D721Med (cell line): ENCODE measurements at places on chromosomes 4 and X.

DNA sequence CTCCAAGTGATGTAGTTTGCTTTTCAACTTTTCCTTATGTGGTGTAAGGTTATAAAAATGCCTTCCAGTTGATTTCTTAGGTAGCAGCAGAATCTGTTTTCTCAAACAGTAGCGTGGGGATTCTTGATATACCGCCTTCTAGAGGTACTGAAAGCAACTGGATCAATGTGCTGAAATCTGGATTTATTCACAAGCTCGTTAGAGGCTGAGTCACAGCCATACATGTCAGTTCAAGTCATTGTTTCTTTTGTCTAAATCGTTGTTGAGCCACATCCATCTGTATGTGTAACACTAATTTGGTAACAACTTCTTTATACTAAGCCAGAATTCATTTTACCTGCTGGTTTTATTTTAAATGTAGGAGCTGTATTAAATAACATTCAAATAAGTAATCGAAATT lies 200.0 kb upstream of the MAD2L1 start:
- DNase-seq, result no peak

DNA sequence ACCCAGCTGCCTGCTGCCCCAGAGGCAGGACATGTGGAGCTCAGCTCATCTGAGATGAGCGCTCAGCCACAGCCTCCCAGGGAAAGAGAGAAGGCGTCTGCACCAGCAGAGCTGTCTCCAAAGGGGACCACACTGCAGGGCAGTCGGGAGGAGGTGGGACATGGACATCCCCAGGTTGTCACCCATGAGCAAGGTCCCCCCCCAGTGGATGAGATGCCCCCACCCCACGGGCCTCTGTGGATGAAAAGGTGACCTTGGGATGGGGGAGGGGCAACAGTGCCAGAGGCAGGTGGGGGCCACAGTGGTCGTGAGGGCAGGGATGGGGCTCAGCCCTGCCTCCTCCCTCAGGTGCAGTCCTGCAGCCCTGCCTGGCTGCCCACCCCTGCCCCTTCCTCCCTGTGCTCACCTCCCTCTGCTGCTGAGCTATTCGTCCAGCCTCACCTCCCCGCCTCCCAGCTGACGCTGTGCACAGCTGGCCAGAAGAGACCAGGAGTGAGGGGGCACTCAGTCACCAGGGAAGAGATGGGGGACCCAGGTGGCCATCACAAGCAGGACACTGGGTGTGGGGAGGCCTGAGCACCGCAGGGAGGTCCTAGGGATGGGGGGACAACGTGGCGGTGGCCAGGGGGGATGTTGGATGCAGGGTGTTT lies 9.3 kb downstream of the NKX1-1 start:
- no peak for DNase-seq

DNA sequence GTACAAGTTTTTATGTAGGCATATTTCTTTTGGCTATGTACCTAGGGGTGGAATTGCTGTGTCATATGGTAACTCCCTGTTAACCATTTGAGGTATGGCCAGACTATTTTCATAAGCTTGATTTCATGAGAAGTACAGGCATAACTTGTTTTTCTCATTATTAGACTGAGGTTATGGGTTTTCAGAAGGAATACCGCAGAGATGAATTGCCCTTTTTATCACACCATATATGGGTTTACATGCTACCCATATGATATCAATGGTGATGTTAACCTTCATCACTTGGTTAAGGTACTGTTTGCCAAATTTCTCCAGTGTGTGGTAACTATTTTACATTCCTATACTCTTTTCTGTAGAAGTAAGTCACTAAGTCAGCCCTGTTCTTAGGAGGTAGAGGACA lies 23.5 kb downstream of the RAB40A start:
- DNase-seq, result no peak

- no peak for DNase-seq
Measured at GRCh38 chrX:70353514-70353913, 63.6 kb downstream of the KIF4A start.

- DNase-seq, result no peak
Measured at GRCh38 chr4:71608678-71609071, 175.2 kb downstream of the GC start.

- no peak for DNase-seq
Measured at GRCh38 chr4:148782284-148782683, 340.1 kb upstream of the NR3C2 start.

GRCh38 chr4:123986268-123986798 lies 589.7 kb downstream of the SPRY1 start:
- DNase-seq, result no peak

DNA sequence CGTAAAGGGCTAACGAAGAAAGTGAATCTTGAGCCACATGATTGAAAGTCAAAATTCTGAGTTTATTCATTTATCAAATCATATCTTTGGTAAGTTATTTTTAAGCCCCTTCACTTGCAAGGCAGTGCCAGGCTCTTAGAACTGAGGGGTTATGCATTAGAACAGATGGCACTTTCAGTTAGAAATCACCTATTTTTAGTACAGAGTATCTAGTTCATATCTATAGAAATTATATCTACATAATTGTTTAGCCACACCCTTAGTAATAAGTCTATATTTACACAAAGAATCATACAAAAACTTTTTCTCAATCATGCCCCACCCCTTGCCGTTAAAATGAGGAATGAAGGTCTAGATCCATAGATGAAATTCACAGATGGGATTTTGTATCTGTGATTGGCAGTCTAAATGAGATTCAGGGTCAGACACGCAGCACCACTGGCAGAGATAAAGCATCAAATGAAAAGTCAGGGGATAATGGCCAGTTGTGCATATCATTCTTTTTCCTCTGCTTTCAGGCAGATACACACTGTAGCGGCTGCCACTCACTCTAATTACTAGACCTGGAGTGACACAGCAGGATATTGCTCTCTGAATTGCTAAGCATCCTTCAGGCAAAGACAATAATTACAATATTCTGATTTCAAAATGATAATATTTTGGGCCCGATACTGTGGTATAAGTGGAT lies 440.5 kb downstream of the MAPK10 start:
- DNase-seq, result no peak

DNA sequence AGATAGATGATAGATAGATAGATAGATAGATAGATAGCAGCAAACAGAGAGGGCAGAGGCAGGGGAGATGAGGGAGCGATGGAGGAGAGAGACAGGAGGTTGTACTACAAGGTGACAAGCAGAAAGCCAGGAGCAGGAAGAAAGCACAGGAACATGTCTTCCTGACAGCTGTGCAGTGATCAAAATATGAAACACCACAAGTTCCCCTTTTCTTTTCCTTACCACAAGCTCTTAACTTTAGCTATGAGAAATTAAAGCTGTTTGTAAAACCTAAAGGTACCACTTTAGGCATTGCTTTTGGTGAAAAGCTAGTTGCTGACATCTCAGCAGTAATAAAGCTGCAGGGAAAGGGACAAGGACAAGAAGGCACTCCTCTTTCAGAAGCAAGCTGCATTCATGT lies 9.1 kb upstream of the MAGED4B start:
- no peak for DNase-seq

DNA sequence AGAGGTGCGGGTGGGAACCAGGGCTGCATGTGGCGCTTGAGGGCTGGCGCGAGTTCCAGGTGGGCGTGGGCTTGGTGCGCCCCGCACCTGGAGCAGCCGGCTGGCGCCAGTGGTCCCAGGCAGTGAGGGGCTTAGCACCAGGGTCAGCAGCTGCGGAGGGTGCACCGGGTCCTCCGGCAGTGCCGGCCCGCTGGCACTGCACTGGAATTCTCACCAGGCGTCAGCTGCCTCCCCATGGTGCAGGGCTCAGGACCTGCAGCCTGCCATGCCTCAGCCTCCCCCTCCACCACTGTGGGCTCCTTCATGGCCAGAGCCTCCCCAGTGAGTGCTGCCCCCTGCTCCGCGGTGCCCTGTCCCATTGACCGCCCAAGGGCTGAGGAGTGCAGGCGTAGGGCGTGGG lies 174.0 kb downstream of the ADAM29 start:
- no peak for DNase-seq

DNA sequence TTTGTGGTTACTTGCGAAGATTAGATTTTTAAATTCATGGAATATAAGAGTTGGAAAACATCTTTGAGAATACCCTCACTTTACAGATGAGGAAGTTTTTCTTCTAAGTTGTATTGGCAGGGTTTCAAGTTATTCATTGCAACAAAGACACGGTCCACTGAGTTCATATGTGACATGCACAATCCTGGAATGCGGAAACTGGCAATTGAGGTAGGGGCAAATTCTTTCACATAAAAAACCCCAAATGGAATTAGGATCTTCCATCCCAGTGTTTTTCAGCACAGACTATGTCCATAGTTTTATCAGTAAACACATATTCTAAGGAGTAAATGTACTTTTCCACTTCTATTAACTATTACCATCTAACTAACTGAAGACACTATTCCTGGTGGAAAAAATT lies 81.8 kb upstream of the NAP1L5 start:
- no peak for DNase-seq

- DNase-seq, result no peak
Measured at GRCh38 chr4:91057871-91058270, 930.7 kb downstream of the CCSER1 start.

DNA sequence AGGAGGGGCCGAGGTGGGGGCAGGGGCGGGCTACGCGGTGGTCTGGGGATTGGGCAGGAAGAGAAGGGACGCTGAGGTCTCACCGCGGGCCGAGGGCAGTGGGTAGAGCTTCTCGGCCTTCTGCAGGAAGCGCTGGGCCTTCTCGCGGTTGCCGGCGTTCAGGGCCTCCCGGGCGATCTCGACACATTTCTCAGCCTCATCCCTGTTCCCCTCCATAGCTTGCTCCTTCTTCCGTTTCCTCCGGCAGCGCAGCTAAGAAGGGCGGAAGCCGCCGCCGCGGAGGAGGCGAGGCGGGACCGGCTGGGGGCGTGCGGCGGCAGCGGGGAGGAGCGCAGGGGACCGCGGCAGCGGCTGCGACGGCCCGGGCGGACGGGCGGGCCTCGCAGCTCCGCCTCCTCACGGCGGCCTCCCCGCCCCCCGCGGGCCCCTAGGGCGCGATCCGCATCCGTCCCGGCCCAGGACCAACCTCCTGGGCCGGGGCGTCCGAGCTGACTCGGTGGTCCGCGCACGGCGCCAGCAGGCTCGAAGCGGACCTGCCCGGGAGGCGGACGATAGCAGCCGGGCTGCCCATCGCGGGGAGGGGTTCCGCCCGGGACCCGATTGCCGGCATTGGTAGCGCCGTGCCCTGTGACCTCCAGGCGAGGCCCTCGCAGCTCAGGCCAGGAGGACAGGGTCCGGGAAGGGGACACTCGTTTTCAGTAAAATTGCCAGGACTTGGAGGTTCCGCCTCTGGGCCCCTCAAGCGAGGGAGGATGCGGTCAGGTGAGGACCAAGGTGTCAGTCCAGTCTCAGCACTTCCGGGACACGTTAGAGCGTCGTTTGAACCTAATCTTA lies at the start of gene DNAJB14:
TSS of gene DNAJB14 (minus strand) at position 263 of the 834 bp plus-strand sequence. CDS start at position 216, 47 bp downstream.
- peak; percentile 30 for DNase-seq

DNA sequence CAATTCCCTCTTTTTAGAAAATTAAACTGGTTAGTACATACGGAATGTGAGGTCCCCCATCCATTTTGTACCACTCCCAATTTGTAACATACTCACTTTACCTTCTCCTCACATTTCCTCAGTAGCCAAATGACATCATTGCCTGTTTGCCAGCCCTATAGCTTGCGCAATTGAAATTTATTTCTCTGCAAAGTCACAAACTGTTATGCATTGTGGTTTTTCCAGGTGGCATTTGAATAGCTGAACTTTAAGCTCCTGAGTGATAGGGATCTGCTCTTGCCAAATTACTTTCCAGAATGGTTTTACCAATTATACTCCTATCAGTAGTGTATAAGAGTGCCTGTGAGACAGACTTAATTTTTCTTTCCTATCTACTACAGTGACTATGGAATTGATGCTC lies 7.7 kb downstream of the COL4A5 start:
- no peak for DNase-seq

GRCh38 chr4:39660757-39661156 lies 22.1 kb upstream of the SMIM14 start:
- no peak for DNase-seq

DNA sequence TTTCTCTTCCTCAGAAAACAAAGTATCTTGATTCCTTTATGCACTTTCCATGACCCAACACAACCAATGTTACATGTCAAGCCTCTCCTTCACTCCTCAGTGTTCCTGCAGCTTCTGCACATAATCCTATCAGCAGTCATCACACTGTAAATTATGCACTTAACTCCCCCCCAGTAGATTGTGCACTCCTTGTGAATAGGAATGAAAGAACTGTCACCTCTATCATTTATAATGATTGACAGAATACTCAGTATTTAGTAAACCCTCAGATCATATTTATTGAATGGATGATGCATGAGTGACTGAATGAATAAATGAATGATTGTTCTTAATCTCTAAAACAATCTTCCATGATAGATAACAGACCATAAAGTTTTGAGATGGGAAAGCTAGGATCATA lies 253.3 kb downstream of the HS3ST1 start:
- DNase-seq, result no peak

- no peak for DNase-seq
Measured at GRCh38 chr4:126890994-126891393, 741.8 kb upstream of the INTU start.

DNA sequence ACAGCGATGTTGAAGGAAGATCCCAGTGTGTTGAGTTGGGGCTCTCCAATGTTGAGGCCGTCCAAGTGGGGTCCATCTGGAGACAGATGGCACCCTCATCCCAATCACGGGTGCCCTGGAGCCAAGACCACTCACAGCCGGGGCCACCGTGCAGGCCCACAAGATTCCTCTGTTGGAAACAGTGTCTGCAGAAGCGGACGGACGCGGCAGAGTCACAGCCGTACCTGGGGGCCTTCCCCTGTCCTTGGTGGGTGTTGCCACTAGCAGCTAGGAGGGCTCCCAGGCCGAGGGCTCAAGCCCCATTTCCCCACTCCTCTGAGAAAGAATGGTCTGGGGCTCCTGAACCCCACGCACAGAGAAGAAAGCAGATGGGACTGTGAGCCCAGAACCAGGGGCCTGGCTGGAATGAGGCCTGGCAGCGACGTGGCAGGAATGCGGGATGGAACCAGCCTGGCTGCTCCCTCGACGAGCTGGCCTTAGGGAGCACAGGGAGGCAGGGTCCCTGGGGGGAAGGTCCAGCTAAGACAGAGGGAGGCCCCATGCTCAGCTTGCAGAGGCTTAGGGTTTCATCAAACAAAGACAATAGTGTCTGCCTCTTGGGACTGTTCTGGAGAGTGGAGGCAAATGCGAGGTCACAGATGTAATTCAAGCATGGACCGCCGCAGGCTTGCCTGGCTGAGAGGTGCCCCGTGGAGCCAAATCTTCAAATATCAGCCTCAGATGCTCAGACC lies 228.9 kb downstream of the AFAP1 start:
- no peak for DNase-seq

- no peak for DNase-seq
Measured at GRCh38 chr4:142126890-142127497, 490.6 kb downstream of the IL15 start.

DNA sequence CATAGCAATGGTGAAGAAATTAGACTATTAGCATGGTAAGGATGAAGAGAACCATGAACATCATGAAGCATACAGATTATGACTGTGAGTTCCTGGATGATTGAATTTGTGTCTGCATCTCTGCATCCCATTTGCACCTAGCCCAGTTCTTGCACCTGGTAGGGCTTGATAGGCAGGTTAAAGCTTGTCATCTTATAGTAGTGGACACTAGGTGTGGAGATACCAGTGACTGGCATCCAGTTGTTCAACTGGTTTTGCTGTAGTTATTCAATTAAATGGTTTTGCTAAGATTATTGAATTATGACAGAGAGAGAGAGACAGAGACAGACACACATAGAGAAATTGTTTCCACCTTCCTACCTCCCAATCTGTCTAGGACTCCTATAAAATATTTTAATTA lies 5.0 kb downstream of the ADH7 start:
- no peak for DNase-seq

- DNase-seq, result no peak
Measured at GRCh38 chr4:77695774-77696173, 90.2 kb downstream of the CXCL13 start.

- DNase-seq, result no peak
Measured at GRCh38 chr4:8699063-8699385, 106.5 kb downstream of the CPZ start.
